ENCODE measurements at places on chromosomes 16 and 17.

DNA sequence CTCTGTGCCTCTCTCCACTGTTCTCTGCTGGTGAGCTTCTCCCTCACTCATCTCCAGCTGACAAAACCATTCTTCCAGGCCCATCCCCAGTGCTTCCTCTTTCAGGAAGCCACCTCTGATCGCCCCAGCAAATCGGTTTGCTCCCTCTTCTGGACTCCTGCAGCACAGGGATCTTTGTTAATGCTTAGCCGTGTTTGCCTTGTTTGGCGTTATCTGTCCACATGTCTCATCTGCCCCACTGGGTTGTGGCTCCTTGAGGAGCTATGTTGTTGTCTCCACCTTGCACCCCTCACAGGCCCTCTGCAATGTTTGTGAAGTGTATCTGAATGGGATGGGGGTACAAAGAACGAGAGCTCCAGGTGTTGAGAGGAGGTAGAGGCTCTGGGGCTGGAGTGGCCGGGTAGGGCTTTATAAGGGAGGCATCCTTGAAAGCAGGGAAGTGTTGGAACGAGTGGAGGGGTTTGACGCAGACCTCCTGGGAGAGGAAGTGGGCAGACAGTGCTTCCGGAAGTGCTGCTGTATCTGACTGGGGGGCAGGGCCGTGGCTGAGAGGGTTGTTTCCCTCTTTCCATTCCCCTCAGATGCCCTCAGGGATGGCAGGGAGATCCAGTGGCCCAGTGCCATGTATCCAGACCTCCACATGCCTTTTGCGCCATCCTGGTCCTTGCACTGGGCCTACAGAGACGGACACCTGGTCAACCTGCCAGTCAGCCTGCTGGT lies 27.8 kb downstream of the CASKIN2 start:
- peak; percentile 60 for DNase-seq

DNA sequence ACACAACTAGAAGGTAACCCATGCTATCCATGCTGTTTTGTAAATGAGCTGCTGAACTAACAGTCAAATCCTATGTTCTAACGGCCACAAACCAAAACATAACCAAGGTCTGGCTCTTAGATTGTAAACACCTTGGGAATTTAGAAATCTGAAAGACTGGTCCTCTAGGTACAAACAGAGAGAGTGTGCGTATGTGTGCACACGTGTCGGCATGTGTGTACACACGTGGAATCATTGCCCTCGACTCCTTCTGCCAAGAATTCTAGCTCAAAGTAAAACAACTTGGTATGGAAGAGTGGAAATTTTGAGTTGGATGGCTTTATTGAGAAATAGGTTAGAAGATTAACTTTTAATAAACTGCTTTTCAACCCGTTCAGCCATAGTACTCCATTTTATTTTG lies 18.1 kb upstream of the GHDC start:
- DNase-seq: no peak

- DNase-seq: no peak
These were observed 3.9 kb downstream of the CTRB2 start for GRCh38 chr16:75203096-75203495.

DNA sequence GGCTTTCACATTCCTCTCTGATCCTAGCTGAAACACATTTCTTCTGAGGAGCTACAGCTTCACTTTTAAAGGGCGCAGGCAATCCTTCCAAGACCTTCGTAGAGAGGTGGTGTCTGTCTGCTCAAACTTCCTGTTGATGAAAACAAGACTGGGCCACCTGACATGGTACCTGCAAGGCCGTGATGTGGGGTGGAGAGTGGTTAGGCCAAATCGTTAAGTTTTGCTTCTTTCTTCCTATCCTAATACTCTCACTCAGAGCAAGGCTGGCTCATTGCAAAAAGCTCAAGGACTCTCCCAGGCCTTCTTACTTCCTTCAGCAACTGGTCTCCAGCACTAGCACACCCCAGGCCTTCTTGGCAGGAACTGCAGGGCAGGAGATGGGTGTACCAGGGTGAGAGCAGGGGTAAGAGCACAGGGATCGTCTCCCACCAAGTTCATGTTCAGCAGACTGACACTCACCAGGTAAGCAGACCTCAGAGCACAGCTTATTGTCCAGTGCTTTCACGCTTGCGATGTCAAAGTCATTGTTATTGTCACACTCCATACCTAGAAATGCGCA lies 10.9 kb upstream of the FOXJ1 start:
- no peak for DNase-seq

- DNase-seq: no peak
These were observed 54.6 kb upstream of the COX10 start for GRCh38 chr17:14014657-14015056.

DNA sequence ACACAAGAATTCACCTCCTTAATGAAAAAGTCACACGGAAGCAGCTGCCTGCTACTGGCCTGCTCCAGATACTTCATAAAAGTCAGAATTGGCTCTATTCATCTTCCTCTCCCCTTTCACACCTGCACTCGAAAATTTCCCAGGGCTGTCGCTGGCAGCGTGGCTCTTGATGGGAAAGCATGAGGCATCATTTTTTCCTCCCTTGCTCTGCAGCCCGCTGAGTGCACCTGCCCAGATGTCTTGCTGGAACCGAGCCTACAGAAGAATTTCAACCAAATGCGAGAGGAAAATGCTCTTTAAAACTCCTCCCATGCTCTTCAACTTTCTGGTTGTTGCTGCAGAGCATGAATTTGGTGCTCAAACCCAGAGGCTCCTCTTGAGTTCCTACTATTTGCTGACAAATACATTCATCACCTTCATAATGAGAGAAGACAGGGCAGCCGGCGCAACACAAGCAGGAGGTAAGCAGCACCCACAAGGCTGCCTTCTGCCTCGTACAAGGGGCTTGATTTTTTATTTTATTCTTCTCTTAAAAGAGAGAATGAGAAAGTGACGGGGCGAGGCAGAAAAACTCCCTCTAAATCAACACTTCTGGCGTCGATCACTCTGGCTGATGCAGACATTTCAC lies 146.8 kb downstream of the ZFHX3 start:
- DNase-seq: no peak

GRCh38 chr17:9236286-9237052 lies 215.2 kb downstream of the NTN1 start:
- no peak for DNase-seq

DNA sequence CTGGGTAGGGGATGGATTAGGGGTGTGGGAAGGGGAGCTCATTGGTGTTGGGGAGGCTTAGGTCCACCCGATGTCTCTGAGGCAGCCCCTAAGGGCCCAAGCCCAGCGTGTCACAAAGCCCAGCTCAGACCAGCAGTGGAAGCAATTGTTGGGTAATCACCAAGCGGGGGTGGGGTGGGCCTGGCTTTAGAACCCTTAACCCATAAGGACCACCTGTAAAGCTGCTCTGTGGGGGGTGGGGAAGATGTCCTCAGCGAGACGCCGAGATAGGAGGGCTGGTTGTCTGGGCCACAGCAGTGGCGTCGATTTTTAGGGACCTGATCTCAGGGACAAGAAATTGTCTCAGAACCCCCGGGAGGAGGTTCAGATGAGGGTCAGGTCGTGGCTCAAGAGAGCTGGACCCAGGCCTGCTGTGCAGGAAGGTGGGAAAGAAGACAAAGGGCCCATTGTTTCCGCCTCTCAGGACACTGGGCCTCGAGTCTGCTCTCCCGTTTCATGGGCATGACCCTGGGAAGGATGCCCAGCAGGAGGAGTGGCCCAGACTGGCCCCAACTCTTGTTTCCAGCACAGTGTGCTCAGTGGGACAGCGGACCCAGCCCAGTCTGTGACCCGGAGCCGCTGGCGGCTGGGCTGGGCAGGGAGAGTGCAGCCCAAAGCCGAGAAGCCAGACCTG lies 15.9 kb downstream of the ST6GALNAC2 start:
- DNase-seq: no peak

DNA sequence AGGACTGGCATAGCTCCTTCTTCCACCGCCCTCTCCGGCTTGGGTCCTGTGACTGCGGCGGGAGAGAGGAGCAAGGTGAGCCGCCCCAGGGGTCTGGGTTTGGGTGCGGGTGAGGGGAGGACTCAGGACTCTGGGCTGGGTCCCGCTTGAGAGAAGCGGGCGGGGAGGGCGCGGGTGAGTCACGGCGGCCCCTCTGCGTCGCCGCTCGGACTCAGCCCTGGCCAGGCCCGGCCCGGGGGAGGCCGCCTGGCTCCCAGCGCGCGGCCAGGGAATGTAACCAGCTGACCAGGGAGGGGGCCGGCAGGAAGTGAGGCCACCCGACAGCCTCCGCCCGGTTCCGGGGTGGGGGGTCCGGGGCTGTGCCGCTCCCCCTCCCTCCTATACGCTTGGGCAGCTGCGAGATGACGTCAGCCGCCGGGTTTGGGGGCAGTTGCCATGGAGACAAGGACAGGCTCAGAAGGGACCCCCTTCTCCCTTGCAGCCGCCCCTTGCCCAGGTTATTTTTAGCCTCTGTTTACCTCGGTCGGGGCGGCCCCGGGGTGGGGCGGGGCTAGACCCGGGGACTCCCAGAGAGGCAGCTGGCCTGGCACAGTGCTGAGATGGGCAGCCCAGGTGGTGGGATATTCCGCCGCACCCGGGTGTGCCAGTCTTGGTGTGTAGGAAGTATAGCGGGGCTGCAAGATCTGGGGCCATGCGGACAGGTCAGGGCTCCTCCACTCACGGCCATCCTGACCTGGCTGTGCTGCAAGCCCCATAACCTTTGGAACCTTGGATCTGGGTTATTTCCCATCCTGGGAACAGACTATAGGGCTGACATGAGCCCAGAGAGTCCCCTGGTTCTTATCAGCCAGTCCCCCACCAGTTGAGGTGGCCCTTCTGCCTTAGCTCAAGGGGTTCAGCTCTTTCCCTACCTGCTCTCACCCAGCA lies 1.6 kb downstream of the RIPOR1 start:
- DNase-seq: peak; percentile 72

- no peak for DNase-seq
These were observed 6.7 kb upstream of the KRT31 start for GRCh38 chr17:41404024-41404671.

DNA sequence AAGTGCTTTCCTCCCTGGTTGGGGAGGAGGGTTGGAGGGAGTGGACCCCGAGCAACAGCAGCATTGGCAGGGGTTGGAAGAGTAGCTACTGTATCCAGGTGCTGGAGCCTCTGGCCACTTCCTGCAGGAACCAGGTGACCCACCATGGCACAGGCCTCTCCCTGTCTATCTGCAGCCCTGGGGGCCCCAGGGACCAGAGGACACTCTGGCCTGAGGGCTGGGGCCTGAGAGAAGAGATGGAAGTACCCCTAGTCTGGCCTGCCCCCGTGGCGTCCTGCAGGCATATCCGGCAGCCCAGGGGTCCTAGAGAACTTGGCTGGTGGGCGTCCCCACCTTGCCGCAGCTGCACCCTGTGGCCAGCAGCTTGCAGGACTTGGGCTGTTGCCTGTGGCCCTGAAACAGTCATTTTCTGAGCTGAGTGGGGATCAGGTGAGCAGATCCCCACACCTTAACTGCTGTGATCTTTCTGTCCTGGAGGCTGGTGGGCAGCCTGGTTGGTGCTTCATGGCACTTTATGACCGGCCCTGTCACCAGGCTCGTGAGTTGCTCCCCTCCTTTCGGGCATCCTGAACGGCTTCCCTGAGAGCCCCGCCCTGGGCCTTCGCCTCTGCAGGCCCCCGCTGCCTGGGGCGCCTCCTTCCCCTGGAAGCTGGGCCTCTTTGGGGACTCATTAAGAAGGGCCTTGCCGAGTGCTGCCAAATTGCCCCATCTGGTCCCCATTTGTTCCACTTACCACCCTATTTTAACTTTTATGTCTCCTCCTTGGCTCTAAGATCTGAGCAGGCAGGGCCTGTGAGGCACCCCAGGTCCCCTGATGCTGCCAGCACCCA lies 298.6 kb downstream of the SEC14L1 start:
- no peak for DNase-seq

- no peak for DNase-seq
These were observed 765 bp downstream of the MYO18A start for GRCh38 chr17:29179232-29180033.

- no peak for DNase-seq
These were observed 128.4 kb upstream of the GOT2 start for GRCh38 chr16:58862334-58863021.

- DNase-seq: no peak
These were observed 202.1 kb upstream of the PSMD7 start for GRCh38 chr16:74094514-74094913.

DNA sequence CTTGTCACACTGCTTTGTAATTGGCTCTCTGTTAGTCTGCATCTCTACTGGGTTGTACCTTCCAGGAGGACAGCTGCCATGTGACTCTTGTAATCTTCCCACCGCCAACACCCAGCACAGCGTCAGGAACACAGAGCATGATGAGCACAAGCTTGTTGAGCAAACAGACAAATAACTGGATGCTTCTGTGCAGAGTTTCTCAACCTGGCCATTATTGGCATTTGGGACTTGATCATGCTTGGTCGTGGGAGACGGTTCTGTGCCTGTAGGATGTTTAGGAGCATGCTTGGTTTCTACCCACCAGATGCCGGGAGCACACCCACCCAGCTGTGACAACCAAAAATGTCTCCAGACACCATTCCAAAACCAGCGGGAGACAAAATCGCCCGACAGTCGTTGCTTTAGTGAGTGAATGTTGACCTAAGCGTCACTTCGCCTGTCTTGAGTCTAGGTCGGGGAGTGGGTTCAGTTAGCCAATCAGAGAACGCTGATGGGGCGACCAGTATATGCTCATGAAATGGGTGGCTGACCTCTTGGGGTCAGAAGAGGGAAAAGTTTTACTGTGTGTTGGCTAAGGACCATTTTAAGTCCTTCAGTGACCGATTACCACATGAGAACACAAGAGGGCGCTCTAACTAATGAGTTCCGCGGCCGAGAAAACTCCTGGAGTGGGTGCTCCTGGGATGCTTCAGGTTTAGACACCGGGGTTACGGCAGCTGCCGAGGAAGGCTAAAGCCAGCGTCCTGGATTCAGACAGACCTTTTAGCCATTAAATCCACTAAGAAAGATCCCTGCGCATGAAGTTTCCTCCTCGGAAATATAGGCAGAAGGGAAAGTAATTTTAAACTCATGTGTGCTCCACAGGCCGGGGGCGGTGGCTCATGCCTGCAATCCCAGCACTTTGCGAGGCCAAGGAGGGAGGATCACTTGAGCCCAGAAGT lies 57.8 kb upstream of the TEX2 start:
- peak; percentile 74 for DNase-seq

DNA sequence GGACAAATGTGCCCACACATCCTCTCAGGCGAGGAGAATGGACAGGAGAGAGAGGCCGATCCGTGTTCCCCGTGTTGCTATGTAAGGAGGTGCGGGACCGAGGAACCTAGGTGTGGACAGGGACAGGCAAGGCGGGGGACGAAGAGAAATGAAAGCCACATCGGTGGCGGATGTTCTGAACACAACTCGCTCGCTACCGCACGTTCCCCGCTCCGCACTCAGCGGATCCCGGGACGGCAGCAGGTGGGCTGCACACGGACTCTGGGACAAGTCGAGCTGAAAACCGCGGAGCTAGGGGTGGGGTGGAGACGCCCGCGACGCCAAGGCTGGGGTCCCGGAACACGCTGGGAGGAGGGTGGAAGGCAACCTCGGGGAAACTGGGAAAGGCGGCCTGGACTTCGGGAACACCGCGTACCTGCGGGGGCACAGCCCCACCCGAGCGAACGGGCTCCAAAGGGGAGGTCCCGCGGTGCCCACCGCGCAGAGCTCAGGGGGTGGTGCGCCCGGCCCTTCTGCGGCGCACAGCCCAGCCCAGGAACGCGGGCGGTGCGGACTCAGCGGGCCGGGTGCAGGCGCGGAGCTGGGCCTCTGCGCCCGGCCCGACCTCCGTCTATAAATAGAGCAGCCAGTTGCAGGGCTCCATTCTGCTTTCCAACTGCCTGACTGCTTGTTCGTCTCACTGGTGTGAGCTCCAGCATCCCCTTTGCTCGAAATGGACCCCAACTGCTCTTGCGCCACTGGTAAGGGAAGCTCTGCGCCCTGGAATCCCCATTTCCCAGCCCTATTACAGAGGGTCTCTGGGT lies at the start of gene MT1E:
Gene MT1E, plus strand, starts transcription at position 642 of the 803 bp plus-strand sequence. Its CDS starts 71 bp downstream, at position 713.
- no peak for DNase-seq

GRCh38 chr16:19284207-19284606 lies 1.3 kb upstream of the CLEC19A start:
- DNase-seq: no peak

All from germinal center (tissue), 1 donor.